GM23338 (cell line): ENCODE measurements at places on chromosomes 4 and X.

DNA sequence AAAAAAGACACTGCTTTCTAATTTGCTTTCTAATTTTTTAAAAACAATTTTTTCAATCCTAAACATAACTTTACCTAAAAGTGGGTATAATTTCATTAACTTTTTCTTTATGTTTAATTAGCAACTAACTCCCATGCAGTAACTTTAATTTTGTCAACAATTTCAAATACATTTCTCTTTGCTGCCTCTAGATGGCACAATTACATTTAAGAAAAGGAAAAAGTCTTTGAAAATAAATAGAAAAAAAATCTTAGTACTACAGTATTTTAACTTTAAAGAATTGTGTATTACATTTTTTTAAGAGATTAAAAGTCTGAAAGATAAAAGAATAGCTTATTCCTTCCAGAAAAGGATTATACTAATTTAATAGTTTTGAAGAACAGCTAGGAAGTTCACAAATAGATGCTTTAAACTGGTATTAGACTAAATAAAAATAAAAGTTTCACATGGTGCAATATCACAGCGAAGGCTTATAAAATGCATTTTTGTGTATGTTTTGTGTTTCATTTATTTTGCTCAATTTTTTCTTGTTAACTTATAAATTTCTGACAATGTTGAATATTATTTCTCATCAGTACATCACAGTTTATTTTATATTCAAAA is 105.1 kb downstream of the ADGRA3 start:
- peak; percentile 50 for DNase-seq

DNA sequence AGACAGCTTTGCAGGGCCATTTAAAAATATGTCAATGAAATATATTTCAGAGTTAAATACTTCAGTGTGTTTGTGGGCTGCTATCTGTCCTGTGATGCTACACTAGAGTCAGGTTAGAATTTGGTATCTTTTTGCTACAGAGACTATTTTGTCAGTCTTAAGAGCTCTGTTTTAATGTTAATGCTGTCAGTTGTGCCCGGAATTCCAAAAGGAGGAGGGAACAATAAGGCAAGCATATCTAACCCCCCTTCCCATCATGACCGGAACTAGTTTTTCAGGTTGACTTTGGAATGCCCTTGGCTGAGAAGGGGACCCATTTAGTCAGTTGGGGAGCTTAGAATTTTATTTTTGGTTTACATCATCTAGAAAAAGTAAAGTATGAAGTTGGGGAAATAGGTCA is 34.9 kb upstream of the SLC25A4 start:
- DNase-seq: peak; percentile 78

- DNase-seq: peak; percentile 75
Observed at GRCh38 chrX:16628946-16629595, 20.9 kb upstream of the S100G start.

DNA sequence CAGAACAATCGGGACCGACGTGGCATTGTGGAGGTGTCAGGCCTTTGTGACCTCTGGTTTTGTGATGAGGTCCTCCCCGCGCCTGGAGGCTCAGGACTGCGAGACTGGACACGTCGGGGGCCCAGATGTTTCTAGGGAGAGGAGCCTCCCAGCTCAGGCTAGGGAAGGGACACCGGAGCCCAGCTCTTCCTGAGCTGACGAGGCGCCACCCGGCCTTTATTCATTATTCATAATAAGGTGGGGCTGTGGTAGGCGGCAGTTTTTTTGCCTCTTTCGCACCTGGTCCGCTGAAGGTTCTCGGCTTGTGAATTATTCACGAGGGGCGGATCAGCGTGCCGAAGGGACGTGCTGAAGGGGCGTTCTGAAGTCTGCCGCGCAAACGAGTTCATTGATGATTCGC is 2.3 kb upstream of the UBA1 start:
- peak; percentile 32 for DNase-seq

GRCh38 chrX:75781611-75782010 is 3.4 kb downstream of the MAGEE2 start:
- peak; percentile 1 for DNase-seq

DNA sequence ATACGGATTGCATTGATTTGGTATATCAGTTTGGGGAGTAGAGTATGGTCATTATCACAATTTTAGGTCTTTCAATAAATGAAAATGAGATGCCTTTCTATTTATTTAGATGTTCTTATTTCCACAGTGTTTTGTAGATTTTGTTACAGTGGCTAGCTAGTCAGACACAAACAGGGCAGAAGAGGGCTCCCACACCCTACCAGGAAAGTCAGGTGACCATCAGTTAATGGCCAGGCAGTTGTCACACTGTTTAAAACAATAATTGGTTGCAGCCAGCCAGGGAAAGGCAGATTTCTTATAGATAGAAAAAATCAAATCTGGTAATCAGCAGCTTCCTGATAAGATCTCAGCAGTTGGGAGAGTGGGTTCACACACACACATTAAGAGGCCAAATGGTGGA is 57.2 kb downstream of the UGT2B17 start:
- no peak for DNase-seq

DNA sequence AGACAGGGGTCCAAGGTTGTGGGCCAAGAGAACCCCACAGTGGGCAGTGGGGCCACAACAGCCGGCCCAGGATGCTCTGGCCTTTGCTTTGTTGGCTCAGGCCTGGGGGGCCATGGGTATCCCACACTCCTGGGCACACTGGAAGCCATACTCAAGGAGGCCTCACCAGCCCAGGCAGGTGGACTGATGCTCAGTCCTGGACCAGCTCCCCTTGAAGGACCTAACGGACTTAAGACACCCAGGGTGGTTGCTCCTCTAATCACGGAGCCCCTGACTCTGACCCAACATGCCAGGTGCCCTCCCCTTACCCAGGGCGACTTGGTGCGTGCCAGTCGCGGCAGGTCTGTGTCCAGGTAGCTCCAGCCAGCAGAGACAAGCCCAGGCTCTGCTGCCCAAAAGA is 50.8 kb downstream of the ZFYVE28 start:
- DNase-seq: no peak

- DNase-seq: no peak
Observed at GRCh38 chr4:123788577-123788976, 392.0 kb downstream of the SPRY1 start.

DNA sequence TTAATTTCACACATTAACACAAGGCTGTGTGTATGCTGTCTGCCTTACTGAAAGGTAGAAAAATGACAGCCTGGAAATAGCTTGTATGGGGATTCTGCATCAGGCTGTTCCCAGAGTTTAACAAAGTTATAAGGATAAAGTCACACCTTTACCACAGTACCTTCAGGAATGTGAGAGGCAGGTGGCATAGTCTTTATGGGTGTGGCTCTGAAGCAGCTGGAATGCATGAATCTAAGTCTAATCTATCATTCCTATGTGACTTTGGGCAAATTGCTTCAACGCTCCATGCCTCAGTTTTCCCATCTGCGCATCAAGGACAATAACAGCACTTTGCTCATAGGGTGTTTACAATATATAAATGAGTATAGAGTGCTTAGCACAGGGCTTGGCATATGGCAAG is 84.2 kb upstream of the EGFL6 start:
- DNase-seq: no peak

DNA sequence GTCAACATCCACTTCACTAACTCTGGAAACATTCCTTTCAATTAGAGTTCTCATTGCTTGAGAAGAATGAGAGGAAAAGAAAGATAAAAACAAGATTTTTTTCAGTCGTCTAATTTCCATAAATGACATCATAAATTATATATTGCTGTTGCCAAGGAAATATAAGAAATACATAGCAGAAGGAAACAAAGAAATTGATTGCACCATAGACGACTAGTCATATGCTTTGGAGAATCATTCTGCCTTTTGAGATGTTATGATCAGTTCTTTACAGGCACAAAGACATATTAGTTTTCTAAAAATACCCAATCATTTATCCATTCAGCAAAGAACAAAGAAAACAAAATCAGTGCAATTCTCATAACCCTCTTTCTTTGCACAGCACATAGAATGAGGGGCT is 672 bp upstream of the C1QTNF7 start:
- DNase-seq: no peak
